Fibroblast of the aortic adventitia (primary cell): ENCODE measurements at places on chromosomes 3 and 15.

DNA sequence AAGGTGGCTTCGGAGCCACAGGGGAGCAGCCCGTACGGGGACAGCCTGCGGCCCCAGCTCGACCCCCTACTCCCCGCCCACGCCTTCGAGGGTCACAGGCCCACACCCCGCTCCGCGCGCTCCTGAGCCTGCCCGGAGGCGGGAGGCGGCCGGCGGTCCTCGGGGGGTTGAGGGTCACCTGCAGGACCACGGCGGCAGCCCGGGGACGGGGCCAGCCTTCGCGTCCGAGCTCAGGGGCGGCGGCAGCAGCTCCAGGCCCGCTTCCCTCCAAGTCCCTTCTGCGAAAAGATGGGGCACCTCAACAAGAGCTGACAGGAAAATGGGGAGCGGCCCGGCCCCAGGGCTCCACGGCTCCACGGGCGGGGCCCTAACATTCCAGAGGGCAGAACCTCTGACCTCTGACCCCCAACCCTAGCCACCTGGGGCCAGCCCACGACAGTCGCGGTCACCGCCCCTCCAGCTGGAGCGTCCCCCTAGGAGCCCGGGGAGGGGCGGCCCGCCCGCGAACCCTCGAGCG is 428 bp downstream of the LYSMD4 start:
- DNase-seq, result no peak

DNA sequence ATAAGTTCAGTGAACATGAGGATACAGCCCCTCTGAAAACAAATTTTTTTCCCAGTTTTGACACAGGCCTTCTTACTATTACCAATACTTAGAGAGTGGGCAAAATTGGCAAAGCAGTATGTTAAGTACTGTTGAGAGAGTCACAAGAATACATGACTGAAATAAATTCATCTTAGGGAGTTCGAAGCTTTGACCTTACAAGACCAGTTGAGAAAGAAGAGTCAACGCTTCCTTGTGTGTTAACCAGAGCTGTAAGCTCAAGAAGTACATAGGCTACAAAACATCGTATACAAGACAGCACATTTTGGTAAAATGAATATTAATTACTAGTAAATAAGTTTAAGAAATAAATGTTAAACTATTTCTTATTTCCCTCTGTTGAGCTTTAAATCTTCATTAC is 164.4 kb upstream of the RORA start:
- DNase-seq, result no peak

- DNase-seq, result no peak
Measured at GRCh38 chr15:61084944-61085367, 144.1 kb downstream of the RORA start.

GRCh38 chr3:13264468-13264795 is 155.7 kb downstream of the NUP210 start:
- no peak for DNase-seq

DNA sequence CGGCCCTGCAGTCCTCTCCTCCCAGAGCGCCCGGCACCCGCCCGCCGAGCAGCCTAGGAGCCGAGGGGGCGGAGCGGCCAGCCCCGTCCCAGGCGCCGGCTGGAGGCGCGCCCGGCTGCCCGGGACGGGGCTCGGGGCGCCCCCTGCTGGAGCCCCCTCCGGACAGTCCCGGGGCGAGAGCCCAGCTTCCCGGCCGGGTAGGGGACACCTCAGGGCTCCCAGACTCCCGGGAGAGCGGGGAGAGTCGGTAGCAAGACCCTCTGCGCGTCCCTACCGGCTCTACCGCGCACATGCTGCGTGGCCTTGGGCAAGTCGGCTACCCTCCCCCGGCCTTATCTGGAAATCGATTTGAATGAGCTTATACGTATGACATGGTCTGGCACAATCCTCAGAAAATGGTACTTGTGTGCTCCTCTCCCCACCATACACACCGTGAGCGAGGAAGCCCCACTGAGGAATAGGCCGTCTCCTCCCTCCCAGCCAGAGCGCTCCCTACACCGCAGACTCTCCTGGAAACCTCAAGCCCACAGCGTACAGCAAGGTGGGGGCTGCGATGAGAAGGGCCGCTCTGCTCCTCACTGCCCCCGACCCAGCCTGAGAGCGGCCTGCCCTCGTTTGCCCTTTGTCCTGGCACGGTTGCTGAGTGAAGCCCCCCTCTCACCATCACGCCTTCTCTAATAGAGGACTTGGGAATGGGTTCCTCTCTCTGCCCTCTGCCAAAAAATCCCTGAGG is at the start of gene DAPK2:
TSS of gene DAPK2 (minus strand) at position 65 of the 733 bp plus-strand sequence. CDS start 6,224 bp downstream, outside the sequence.
- peak; percentile 35 for DNase-seq

DNA sequence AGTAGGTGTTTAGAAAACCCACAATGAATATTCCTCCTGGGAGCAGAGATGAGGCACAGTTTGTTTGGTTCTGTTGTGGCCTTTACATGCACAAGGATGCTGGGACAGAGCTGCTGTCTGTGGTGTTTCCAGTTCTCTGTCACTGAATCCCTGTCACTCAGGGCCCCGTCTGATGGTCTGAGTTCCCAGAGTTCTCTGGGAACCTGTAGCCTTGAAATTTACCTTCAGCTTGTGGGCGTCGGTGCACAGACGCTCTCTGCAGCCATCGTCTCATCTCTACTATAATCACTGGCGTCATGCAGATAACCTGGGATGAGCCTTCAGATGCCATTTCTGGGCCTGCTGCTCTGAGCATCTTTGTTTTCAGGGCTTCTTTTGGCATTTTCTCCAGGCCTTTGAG is 81.9 kb downstream of the LRRK1 start:
- no peak for DNase-seq

- DNase-seq, result no peak
Measured at GRCh38 chr3:115415246-115415996, 207.9 kb upstream of the GAP43 start.

GRCh38 chr3:114642951-114643741 is 349.3 kb downstream of the TIGIT start:
- no peak for DNase-seq

- DNase-seq, result peak; percentile 98
Measured at GRCh38 chr3:116005404-116005803, 382.1 kb downstream of the GAP43 start.

- DNase-seq, result no peak
Measured at GRCh38 chr3:44419116-44419922, 58.2 kb downstream of the ZNF445 start.
